ENCODE measurements at places on chromosomes 3 and 15. TPM values are rescaled to one million over a fixed set of nuclear protein-coding genes. Genes with fewer than 3 reads are reported as not detected.

OSTN gene
- polyA plus RNA-seq = 0.47 TPM

GREM1 gene
- polyA plus RNA-seq = 6.0 TPM

C15orf62 gene
- 6.0 TPM for polyA plus RNA-seq

TLR9 gene
- 0.41 TPM for polyA plus RNA-seq

KBTBD13 gene
- polyA plus RNA-seq = 0.08 TPM

TMEM266 gene
- polyA plus RNA-seq = 13.3 TPM

AMOTL2 gene
- 82.0 TPM for polyA plus RNA-seq

PRR20G gene
- polyA plus RNA-seq = not detected

DNA sequence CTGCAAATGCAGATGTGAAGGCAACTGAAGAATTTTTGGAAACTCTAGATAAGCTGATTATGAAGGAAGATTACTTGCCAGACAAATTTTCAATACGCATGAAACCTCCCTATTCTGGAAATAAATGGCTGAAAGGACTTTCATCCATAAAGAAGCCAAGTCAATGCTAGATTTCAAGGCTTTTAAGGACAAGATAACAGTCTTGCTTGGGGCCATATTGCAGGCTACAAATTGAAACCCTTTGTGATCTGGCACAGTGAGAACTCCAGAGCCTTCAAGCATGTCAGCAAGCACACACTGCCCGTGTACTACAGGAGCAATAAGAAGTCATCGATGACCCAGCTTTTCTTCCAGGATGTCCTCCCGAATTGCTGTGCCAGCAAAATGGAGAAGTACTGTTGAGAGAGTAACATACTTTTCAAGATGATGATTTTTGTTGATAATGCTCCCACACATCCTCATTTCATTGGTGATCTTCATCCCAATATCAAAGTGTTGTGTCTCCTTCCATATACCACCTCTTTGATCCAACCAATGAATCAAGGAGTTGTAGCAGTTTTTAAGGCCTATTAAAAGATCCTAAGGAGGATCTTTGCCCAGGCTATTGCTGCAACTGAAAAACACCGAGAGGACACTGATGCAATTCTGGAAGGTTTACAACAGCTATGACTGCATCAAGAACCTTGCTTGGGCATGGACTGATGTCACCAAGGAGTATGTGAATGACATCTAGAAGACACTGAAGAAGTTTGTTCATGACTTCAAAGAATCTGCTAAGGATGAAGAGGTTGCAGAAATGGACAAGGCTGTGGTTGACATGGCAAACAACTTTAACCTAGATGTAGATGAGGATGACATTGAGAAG, 20.3 kb downstream of the CALML4 start:
- DNase-seq = no peak

DNA sequence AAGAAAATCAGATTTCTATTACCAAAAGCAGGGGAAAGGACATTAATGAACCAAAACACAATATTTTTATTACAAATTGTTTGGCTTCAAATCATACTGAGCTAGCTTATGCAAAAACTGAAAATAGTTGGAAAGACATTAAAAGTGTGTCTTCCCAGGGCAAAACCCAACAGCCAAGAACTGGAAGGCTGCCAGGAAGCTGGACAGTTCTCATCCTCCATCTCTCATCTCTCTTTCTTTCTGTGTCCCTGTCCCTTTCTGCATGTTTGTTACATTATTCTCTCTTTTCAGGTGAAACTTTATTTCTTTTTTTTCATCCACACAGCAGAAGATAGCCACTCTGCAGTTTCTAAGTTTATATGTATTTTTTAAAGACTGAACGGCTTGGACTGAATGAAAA, 41.1 kb upstream of the SNTN start:
- DNase-seq = no peak

DNA sequence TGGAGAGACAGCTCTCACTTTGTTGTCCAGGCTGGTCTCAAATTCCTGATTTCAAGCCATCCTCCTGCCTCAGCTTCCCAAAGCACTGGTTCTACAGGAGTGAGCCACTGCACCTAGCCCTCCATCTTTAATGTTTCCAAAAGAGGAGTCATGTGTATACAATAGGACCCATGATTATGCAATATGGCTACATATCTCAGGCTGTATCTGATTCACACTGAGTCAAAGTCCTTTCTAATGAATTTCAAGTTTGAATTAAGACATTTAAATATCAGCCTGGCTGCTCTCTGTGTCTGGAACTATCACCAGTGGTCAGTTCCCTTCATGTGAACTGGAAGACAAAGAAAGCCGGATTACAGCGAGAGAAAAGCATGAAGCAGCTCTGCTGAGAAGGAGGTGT, 90.5 kb downstream of the MINAR1 start:
- DNase-seq = no peak

DNA sequence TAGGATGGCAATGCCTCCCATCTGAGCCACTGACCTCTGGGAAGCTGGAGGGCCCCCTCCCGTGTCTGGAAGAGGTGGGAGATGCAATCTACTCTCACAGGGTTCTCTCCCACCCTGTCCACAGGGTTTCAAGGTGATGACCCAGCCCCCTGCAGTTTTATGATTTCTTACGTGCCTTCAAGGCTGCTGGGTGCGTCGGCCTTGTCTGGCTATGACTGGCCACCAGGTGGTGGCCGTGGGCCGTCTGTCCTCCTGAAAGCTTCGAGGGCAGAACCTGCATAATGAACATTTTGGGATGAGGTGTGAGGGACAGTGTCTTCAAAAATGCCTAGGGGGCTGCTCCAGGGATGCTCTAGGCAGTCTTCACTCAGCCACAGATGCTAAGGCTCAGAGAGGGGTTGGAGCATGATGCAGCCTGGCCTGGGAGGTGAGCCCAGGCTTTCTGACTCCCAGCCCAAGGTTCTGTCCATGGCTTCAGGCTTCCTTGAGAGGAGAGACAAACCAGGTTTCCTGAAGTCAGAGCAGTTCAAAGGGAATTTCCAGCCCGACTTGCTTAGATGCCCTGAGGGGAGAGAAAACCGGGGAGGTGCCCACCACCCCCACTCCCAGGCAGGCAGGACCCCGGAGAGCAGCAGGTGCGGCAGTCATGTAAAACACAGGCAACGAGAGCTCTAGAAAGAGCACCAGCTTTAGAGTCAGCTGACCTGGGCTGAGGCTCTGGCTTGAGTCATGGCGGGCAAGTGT, 18.7 kb downstream of the ISG20 start:
- DNase-seq = peak; percentile 81

DNA sequence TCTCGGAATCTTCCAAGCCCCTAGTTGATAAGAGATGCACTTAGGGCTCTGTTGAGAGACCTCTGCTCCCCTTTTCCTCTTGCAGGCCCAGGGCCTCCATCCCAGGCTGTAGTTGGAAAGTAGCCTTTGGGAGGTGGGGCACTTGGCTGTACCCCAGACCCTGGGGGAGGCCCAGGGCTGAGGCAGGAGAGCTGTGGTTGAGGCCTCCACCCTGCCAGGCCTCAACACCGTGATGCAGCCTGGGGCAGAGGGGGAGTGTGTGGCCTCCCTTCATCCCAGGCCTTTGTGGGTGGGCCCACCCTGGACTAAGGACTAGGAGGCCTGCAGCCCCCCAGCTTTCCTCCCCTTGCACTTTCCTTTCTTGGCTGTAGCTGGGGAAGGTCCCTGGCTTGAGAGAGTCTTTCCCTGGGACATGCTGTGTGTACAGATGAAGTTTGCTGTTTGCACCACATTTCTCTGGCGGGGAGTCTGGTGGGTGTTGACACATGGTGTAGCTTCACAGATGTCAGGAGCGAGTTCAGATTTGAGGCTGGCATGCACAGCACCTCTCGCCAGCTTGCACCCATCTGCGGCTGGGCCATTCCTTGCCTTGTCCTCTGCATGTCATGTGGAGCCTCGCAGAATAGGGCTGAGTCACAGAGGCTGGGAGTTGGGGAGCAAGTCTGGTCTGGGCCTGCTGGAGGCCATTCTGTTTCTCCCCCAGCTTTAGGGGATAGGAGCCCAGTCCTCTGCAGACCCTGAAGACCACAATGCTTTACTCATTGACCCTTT, 13.7 kb downstream of the PLEKHO2 start:
- peak; percentile 77 for DNase-seq

GRCh38 chr3:100103558-100104441, 10.5 kb downstream of the FILIP1L start:
- DNase-seq = no peak

DNA sequence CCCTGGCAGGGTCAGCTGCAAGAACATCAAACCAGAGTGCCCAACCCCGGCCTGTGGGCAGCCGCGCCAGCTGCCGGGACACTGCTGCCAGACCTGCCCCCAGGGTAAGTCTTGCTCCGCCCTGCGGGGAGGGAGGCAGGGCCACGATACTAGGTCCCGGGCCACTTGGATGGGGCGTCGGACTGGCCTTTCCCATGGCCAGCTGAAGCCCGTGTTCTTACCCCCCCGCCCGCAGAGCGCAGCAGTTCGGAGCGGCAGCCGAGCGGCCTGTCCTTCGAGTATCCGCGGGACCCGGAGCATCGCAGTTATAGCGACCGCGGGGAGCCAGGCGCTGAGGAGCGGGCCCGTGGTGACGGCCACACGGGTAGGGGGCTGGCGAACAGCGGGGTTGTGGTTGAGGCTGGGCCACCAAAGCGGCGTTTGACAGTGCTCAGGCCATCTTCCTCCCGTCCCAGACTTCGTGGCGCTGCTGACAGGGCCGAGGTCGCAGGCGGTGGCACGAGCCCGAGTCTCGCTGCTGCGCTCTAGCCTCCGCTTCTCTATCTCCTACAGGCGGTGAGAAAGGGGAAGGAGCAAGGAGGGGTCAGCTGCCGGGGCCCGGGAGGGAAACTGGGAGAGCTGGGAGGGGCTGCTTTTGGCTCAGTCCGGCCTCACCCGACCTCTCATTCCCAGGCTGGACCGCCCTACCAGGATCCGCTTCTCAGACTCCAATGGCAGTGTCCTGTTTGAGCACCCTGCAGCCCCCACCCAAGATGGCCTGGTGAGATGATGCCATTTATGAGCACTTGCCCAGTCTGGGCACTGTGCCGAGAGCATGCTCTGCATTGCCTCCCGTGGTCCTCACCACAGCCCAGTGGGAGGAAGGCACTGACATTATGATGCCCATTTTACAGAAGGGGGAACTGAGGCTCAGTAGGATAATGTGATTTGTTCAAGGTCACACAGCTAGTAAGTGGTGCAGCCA, 1.7 kb downstream of the CHRD start:
- DNase-seq = no peak

DNA sequence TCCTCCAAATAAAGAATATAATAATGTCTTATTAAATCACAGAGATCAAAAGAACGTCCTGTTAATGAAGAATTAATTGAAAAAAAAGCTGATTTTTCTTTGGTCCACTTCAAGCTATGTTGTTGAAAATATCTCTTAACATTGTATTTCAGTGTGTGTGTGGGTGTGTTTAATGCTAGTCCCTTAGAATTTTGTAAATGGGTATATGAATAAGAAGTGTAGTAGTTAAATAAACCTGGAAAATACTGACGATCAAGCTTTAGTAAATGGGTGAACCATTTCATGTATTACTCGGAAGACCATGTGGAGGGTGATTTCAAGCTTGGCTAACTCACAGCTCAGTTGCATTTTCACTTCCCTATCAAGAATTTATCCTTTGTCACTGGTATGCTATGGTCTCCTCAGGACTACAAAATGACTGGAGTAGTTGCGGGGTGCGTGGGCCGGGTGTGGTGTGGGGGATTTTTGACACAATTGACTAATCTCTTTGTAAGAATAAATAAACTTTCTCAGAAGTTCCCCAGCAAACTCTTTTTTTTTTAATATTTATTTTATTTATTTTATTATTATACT, 586.4 kb downstream of the GRM7 start:
- no peak for DNase-seq

GRCh38 chr3:194082743-194083636, 53.0 kb upstream of the HES1 start:
- DNase-seq = no peak

GRCh38 chr3:16559653-16560365, 45.4 kb downstream of the DAZL start:
- no peak for DNase-seq

DNA sequence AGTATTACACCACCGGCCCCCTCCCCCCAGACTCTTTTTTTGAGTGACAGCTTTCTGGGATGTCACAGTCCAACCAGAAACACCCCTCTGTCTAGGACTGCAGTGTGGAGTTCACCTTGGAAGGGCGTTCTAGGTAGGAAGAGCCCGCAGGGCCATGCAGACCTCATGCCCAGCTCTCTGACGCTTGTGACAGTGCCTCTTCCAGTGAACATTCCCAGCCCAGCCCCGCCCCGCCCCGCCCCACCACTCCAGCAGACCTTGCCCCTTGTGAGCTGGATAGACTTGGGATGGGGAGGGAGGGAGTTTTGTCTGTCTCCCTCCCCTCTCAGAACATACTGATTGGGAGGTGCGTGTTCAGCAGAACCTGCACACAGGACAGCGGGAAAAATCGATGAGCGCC, 63.6 kb downstream of the AAGAB start:
- no peak for DNase-seq

- no peak for DNase-seq
Observed at GRCh38 chr15:75669879-75670212, 22.1 kb downstream of the SNX33 start.

- no peak for DNase-seq
Observed at GRCh38 chr3:87798567-87798947, 260.2 kb downstream of the CGGBP1 start.

- no peak for DNase-seq
Observed at GRCh38 chr3:157752956-157753786, 250.0 kb upstream of the VEPH1 start.

DNA sequence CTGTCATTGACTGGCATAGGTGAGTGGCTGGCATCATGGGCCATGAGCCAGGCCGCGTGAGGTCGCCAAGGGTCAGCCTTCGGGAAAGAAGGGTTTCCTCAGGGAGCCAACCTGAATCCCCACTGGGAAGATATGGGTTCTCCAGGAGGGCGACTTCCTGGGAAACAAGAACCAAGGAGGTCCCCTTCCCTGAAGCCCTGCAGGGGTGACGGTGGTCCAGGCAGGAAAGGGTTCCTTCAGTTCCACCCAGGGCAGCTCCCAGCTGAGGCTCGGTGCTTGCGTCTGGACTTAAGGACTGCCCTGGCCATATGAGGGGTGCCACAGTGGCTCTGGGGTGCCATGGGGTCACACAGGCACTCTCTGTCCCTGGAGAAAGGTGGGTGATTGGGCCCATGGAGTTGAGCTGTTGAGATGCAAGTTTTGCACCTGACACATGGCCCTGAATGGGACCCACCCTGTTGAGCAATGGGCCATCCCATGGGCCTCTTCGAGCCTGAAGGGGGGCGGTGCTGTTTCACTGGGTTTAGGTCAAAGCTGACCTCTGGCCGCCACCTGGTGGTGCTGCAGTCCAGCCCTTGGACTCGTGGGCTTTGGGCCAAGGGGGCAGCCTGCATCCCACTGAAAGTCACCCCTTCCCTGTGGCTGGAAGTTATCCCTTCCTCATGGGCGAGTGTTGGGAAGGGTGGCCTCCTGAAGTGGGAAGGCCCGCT, 228.1 kb downstream of the SNRPN start:
- DNase-seq = no peak

- DNase-seq = no peak
Observed at GRCh38 chr15:79505956-79506355, 73.8 kb downstream of the MINAR1 start.
